ENCODE measurements at places on chromosomes 11 and 22.

DNA sequence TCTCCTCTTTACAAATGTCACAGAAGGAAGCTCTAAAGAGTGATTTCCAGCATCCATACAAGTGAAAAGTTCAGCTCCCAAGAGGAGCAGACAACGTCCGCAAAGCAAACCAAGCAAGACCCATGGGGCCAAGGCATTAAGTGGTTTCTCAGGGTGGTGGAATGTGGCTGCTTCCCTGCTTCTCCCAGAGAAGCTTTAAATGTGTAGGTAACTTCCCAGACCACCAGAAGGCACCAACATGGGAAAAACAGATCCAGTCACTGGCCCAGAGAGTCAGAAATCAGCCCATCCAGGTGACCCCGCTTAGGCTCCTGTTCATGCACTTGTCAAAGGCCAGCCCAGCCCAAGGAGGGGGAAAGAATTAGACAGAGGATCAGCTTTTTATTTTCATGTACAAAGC lies 13.3 kb upstream of the PHF21A start:
- DNase-seq: no peak

DNA sequence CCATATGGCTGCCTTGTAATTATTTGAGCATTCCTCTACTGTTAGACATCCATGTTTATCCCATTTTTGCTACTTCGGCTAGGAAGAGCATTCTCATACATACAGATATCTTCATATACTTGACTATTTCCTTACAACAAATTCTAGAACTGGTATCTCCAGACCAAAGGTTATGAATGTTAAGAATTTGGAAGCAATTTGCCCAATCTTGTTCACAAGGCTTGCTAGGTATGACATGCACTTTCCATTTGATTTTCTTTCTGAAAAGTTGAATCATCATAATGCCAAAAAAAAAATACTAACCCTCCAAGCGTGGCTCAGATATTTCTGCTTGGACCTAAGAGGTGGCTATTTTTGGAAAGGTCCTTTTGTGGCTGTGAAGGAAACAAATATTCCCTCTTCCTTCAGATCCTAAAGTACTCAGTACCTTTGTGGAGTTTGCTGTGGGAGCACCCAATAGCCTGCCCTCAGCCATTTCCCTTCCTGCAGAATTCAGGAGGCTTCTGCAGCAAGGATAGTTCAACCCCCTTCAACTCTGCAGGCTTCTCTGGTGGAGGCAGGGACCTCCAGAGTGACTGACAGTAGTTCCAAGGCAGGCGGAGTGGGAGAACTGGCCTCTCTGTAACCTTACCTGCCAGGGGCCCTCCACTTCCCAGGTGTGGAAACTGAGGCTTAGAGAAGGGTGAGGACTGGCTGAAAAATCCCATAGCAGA lies 22.0 kb upstream of the CPT1A start:
- no peak for DNase-seq

DNA sequence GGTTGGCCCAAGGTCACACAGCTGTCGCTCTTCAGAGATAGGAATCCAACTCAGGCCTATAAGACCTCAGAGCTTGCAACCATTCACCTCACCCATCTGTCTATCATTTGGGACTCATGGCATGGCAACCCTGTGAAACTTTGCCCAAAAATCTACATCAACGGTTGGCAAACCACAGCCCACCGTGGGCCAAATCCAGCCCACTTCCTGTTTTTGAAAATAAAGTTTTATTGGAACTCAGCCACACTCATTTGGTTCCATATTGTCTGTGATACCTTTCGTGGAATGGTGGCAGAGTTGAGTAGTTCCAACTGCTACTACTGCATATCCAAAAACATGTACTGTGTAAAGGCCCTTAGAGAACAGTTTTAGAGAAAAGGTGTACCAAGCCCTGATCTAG lies 307.8 kb downstream of the MN1 start:
- DNase-seq: no peak

DNA sequence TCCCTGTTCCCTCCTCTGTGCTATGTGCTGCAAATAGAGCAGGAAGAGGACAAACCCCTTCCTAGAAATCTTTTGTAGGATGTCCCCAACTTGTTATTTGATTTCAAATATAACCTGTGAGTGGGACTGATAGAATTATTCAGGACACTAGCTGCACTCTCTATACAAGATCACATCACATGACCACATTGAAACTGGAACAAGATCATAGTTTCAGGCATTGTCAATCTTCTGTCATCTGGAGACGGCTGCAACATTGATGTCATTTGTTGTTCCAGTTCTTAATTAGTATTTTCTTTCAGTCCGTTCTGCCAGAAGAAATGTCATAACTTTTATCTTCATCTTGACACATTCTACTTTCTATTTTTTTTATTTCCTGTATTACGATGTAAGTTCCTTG lies 89.3 kb downstream of the GRIA4 start:
- no peak for DNase-seq

GRCh38 chr11:133948711-133949110 lies 8.1 kb downstream of the IGSF9B start:
- no peak for DNase-seq

All from naive thymus-derived CD4-positive, alpha-beta T cell (primary cell).